NCI-H446 (cell line): ENCODE measurements at places on chromosomes 1 and 21.
A peak's percentile ranks its signal among the peaks of the same experiment; 100 is the strongest.

DNA sequence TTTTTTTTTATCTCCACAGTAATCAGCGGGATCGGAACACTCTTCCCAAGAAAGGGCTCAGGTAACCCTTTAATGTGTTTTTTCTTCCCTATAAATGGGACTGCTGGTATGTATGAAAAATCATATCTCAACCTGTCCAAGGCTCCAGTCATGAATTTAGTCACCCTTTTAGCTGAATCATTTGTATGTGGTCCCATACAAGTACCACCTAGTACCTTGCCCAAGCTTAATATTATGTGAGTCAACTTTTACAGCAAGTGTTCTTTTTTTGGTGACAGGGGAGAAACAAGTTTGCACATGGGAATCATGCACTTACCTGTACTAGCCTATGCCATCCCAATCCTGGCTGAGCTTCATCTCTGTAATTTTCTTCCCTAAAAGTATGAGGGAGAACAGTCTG, 43.7 kb upstream of the IPO9 start:
- DNase-seq: no peak

- no peak for DNase-seq
Observed at GRCh38 chr1:163267962-163268361, 53.8 kb upstream of the NUF2 start.

DNA sequence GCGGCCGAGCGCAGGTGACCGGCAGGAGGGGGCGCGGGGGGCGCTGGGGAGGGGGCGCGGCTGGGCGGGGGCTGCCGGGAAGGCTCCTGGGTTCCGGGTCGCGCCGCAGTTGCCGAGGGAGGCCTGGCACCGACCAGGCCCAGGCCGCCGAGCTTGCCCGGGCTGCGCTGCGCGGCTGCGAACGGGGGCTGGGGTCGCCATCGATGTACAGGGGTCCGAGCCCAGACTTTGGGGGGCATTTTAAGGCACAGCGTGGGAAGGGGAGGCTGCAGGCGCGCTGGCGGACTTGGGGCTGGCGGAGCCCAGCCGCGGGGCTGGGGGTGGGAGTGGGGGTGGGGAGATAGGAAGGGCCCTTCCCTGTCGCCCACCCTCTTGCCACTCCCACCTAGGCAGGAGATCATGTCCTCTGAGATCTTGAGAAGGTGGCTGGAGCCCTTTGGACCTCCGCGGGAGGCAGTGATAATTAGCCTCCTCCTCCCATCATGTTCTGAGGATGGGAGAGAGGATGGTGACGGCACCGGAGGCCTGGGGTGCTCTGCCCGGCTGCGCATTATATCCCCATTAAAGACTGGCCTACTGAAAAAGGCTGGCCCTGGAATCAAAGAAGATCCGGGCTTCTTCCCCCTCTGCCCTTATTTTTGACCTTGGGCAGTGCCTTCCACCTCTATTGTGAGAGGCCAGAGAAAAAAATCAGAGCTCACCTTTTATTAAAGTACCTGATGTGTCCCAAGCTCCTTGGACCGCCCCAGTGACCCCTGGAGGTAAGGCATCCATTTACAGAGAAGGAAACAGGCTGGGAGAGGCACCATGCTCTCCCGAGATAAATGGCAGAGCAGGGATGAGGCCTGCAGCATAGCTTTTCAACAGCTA, 497 bp downstream of the FBXO44 start:
- no peak for DNase-seq

DNA sequence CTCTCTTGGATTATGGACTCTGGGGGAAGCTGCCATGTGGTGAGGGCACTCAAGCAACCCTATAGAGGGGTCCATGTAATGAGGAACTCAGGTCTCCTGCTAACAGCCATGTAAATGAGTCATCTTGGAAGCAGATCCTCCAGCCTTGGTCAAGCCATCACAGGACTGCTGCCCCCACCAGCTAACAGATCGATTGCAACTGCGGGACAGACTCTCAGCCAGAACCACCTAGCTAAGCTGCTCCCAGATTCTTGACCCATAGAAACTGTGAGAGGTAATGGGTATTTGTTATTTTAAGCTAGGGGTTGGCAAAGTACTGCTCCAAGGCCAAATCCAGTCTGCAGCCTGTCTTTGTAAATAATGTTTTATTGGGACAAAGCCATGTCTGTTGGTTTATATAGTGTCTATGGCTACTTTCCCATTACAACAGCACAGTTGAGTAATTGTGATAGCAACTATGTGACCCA, 27.6 kb upstream of the MAP3K7CL start:
- no peak for DNase-seq

GRCh38 chr1:84301004-84301784, at the start of gene SAMD13:
Gene SAMD13, plus strand, starts transcription at chr1:84301708. Its CDS starts 1,527 bp downstream, at chr1:84303235.
- peak; percentile 93 for DNase-seq

DNA sequence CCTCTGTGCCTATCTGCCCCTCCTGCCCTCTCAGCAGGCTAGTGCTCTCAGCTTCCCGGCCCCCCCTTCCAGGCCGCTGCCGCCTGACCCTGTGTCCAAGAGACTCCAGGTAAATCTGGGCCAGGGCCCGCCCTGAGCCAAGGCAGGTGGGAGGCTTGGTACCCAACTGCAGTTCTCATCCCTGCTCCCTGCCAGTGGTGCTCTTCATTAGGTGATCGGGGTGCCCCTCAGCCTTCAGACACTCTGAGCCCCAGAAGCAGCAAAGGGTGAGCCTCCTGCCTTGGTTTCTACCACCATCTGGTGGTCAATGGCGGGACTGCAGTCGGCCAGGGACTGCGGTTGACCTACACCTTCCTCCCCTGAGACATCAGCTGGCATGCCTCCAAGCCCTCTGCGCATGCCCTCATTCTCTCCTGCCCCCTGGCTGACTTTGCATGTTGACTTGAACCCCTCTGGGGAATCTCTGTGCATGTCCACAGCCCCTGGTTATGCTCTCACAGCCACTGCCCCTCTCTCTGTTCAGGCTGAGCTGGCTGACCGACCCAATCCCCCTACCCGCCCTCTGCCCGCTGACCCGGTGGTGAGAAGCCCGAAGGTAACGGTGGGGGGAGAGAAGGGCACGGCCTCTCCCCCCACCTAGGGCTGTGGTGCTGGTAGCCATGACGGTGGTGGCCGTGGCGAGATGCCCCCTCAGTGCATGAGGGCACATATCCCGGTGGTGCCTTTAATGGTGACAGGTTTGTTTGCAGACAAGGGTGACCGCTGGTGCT, 2.0 kb upstream of the EFNA4 start:
- peak; percentile 81 for DNase-seq

GRCh38 chr1:163047951-163048659, 21.1 kb upstream of the RGS4 start:
- no peak for DNase-seq

- DNase-seq: no peak
Observed at GRCh38 chr21:44723177-44724131, 12.1 kb upstream of the TSPEAR start.

DNA sequence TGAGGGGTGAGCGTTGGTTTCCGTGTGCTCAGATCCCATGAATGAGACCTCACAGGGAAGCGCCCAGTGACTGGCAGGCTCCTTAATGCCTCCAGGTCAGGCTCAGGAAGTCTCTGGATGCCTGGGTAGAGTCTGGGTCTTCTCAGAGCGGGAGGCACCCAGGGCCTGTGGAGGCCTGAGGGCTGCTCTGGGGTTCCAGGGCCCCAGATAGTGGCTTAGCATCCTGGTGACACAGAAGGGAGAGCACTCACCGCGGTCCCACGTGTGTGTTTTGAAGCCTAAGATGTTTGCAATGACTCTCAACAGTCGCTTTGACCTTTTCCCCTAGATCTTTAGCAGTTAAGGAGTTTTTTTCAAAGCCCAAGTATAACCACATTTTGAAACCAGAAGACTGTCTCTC, 25.0 kb downstream of the PRMT2 start:
- no peak for DNase-seq

GRCh38 chr1:51669272-51669671, 52.4 kb downstream of the OSBPL9 start:
- no peak for DNase-seq

DNA sequence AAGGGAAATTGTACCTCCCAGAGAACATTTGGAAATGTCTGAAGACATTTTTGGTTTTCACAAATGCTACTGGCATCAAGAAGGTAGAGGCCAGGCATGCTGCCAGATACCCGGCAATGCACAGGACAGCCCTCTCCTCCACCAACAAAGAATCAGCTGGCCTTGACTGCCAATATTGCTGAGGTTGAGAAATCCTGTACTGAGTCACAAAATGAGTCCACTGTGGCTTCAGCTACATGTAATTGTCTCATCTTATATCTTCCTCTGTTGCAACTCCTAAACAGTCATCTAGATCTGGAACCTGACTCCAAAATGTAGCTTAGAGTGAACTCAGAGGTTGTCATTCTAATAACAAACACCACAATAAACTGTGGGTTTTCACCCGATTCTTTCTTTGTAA, 327.5 kb upstream of the POGK start:
- no peak for DNase-seq

DNA sequence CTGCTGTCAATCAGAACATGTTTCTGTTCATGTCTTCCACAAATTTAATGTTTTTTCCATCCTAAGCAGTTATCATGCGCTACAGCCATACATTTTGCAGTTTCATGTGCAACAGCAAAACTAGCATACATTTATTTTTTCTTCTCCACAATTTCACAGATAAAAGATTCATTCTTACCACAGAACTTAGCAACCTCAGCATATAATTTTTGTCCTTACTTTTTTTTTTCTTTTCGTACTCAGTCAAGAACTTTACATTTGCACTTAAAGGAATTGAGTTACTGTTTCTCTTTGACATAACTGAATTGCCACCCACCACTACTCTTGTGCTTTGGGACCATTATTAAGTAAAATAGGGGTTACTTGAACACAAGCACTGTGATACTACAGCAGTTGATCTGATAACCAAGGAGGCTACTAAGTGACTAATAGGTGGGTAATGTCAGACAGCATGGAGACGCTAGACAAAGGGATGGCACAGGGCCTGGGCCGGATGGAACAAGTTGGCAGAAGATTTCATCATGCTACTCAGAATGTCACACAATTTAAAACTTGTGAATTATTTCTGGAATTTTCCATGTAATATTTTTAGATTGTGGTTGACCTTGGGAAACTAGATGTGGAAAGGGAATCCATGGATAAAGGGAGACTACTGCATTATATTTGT, 50.2 kb upstream of the LHX8 start:
- DNase-seq: no peak

- no peak for DNase-seq
Observed at GRCh38 chr1:10337436-10337835, 61.4 kb upstream of the PGD start.
